ENCODE measurements at places on chromosomes 4 and X. TPM values are rescaled to one million over a fixed set of nuclear protein-coding genes. Genes with fewer than 3 reads are reported as not detected.

DNA sequence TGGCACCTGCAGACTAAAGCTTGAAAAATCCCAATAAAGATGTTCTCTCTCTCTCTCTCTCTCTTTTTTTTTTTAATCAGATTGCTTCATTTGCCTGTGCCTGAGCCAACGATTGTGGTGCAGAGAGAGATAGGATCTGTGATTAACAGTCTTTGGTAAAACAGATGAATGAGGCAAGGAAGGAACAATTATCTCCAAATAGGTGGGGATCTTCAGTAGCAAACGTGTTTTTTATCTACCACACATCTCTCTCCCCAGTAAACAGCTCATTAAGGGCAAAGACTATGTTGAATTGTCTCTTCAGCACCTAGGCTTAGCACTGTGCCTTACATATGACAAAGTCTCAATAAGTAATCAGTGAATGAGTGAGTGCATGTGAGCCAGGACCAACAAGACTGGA, 96.3 kb downstream of the SMIM20 start:
- H3K27ac ChIP-seq, result no peak overlapping the region
- H3K36me3 ChIP-seq, result no peaks in the 10 kb centered on the region
- no peak overlapping the region for H3K4me3 ChIP-seq
- peaks cover 9% of the 10 kb centered on the region for H3K4me1 ChIP-seq
- no peak for DNase-seq
- no peaks in the 10 kb centered on the region for H3K27me3 ChIP-seq

CCSER1 gene
- 4.4 TPM for total RNA-seq

PCDH19 gene
- total RNA-seq, result 0.27 TPM

DCAF12L1 gene
- not detected for total RNA-seq

GRCh38 chr4:150598909-150599308, 17.0 kb downstream of the MAB21L2 start:
- H3K4me3 ChIP-seq, result no peak overlapping the region
- peak; percentile 14 for DNase-seq
- no peak overlapping the region for H3K27ac ChIP-seq
- no peaks in the 10 kb centered on the region for H3K4me1 ChIP-seq

GRCh38 chr4:141645611-141646340, 9.4 kb downstream of the IL15 start:
- H3K36me3 ChIP-seq, result no peaks in the 10 kb centered on the region
- no peak overlapping the region for H3K4me3 ChIP-seq
- no peak overlapping the region for H3K27ac ChIP-seq
- peaks cover 3% of the 10 kb centered on the region for H3K4me1 ChIP-seq
- DNase-seq, result no peak
- H3K27me3 ChIP-seq, result no peaks in the 10 kb centered on the region

CXCL8 gene
- total RNA-seq, result 9.0 TPM

DNA sequence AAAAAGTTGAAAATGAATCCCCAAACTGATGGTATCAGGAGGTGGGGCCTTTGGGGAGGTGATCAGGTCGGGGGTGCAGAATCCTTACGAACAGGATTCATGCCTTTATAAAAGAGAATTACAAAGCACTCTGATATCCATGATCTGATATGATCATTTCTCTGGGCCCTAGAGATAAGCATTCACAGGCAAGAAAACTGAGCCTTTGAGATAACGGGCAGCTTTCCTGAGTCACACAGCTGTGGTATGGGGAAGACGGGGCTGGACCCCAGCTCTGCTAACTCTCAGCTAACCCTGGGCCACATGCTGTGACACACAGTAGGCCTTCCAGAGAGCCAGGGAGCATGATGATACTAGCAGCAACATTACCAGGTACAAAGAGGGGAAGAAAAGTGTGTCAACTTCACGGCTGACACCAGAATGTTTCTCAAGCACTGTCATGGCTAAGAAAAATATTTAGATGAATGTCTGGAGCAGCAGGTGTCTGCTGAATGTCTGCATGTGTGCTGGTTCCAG, 85.1 kb downstream of the SLC2A9 start:
- H3K27ac ChIP-seq, result no peak overlapping the region
- no peaks in the 10 kb centered on the region for H3K36me3 ChIP-seq
- no peak for DNase-seq
- H3K27me3 ChIP-seq, result no peaks in the 10 kb centered on the region
- no peaks in the 10 kb centered on the region for H3K4me1 ChIP-seq

GRCh38 chr4:91256043-91256442, 1047.7 kb upstream of the GRID2 start:
- H3K36me3 ChIP-seq, result no peaks in the 10 kb centered on the region
- no peaks in the 10 kb centered on the region for H3K27me3 ChIP-seq
- no peak overlapping the region for H3K4me3 ChIP-seq
- DNase-seq, result no peak

DNA sequence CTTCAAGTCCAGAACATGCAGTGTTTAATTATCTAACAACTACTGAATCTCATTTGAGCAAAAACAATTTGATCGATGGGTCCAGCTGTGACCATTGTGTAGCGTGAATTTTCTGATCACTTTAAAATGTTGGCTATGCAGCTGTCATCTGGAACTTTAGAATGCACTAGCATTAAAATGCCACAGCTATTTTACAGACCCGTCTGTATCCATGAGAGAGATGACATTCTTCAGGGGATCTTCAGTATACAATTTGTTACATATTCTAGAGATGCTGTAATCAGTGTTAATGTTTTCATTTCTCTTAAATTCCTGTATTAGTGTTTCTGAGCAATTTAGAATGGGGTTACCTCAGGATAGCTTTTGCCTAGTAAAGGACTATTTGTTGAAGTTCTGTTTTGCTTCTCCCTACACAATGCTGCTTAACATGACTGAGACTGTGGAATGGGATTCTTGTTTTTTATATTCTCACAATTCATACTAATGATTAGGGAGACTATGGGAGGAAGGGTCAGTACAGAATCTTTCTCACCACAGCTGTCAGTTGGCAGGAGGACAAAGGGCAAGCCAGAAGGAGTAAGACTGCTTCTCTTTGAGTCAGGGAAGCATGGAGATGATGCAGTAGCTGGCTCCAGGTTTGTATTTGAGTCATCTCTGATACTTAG, 13.2 kb upstream of the CTSO start:
- no peaks in the 10 kb centered on the region for H3K27me3 ChIP-seq
- H3K4me3 ChIP-seq, result no peak overlapping the region
- H3K36me3 ChIP-seq, result no peaks in the 10 kb centered on the region
- H3K27ac ChIP-seq, result no peak overlapping the region
- DNase-seq, result no peak

TMEM271 gene
- not detected for total RNA-seq

DNA sequence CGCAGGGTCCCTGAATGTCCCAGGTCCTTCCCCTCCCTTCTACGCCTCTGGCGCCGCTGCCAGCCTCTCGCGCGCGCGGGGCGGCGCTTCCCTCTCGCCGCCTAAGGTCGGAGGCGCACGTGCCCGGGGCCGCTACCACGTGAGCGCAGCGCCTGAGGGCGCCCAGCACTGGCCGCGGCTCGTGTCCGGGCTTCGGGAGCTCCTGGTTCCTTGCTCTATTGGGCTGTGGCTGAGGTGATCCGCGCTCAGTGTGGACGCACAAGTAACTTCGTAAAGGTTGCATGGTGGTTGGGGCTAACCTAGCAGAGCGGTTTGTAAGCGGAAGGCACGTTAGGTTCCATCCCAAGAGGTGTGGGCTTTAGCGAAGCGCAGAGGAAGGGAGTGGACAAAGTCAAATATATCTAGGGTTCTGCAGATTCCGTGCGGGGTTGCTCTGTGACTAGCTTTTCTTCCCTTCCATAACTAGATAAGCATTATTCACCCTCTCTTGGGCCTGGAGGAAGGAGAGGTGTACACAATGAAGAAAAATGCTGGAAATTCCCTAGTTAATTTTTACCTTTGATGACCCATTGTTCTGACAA, 1.8 kb downstream of the TLL1 start:
- H3K27ac ChIP-seq, result no peak overlapping the region
- no peaks in the 10 kb centered on the region for H3K27me3 ChIP-seq
- no peaks in the 10 kb centered on the region for H3K36me3 ChIP-seq
- H3K4me1 ChIP-seq, result peaks cover 27% of the 10 kb centered on the region

- no peaks in the 10 kb centered on the region for H3K27me3 ChIP-seq
- no peaks in the 10 kb centered on the region for H3K36me3 ChIP-seq
- no peak overlapping the region for H3K27ac ChIP-seq
- H3K4me3 ChIP-seq, result no peak overlapping the region
- no peak for DNase-seq
- H3K4me1 ChIP-seq, result no peaks in the 10 kb centered on the region
Measured at GRCh38 chr4:88335092-88335665, 43.5 kb upstream of the HERC6 start.

TNIP3 gene
- total RNA-seq, result 1.5 TPM

DNA sequence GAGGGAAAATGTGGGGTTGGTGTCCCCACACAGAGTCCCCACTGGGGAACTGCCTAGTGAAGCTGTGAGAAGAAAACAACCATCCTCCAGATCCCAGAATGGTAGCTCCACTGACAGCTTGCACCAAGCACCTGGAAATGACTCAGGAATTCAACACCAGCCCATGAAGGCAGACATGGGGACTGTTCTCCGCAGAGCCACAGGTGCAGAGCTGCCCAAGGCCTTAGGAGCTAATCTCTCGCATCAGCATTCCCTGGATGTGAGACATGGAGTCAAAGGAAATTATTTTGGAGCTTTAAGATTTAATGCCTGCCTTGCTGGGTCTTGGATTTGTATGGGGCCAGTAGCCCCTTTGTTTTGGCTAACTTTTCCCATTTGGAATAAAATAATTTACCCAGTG, 367.9 kb downstream of the FAM133A start:
- H3K36me3 ChIP-seq, result no peaks in the 10 kb centered on the region
- no peak overlapping the region for H3K4me3 ChIP-seq
- H3K27ac ChIP-seq, result no peak overlapping the region
- no peaks in the 10 kb centered on the region for H3K4me1 ChIP-seq
- DNase-seq, result no peak

FGA gene
- 4.3 TPM for total RNA-seq

SSX2 gene
- not detected for total RNA-seq

EDA2R gene
- total RNA-seq, result 0.30 TPM

Measured in upper lobe of left lung (tissue), 6 donors.